ENCODE measurements at places on chromosomes 5 and 9. TPM values are rescaled to one million over a fixed set of nuclear protein-coding genes. Genes with fewer than 3 reads are reported as not detected.

ADAMTS13 gene
- 2.8 TPM for total RNA-seq

TMEM161B gene
- total RNA-seq: 17.1 TPM

TMEM215 gene
- total RNA-seq: not detected

ADAMTSL2 gene
- 4.8 TPM for total RNA-seq

TRIM36 gene
- total RNA-seq: 1.4 TPM

DIRAS2 gene
- 0.78 TPM for total RNA-seq

DCTN3 gene
- total RNA-seq: 71.5 TPM

CCDC183 gene
- 0.32 TPM for total RNA-seq

ARID3C gene
- total RNA-seq: not detected

SYNPO gene
- total RNA-seq: 15.4 TPM

AJM1 gene
- 2.1 TPM for total RNA-seq

PCDHA1 gene
- total RNA-seq: 0.09 TPM

RASEF gene
- total RNA-seq: 0.28 TPM

MARCOL gene
- not detected for total RNA-seq

IRX2 gene
- not detected for total RNA-seq

SHOC1 gene
- 0.09 TPM for total RNA-seq

LRRC19 gene
- not detected for total RNA-seq

SPINK6 gene
- total RNA-seq: not detected

IFNA21 gene
- total RNA-seq: not detected

CENPH gene
- 3.6 TPM for total RNA-seq

ASPN gene
- total RNA-seq: not detected

PDE6A gene
- not detected for total RNA-seq

HK3 gene
- not detected for total RNA-seq

GRM6 gene
- not detected for total RNA-seq

TSC1 gene
- total RNA-seq: 42.2 TPM

MSX2 gene
- total RNA-seq: 1.5 TPM

THBS4 gene
- total RNA-seq: 0.30 TPM

GARIN3 gene
- total RNA-seq: not detected

CDH6 gene
- 82.3 TPM for total RNA-seq

IFNA2 gene
- not detected for total RNA-seq

FGD3 gene
- total RNA-seq: not detected

ANKRD20A1 gene
- total RNA-seq: not detected

F12 gene
- 0.89 TPM for total RNA-seq

KCNN2 gene
- total RNA-seq: 0.59 TPM

MCCC2 gene
- total RNA-seq: 22.1 TPM

SHISAL2B gene
- total RNA-seq: not detected

TLR4 gene
- total RNA-seq: 0.30 TPM

TYRP1 gene
- 0.46 TPM for total RNA-seq

FABP6 gene
- total RNA-seq: not detected

PTPDC1 gene
- 11.0 TPM for total RNA-seq

ZNG1C gene
- total RNA-seq: 22.6 TPM

C1QTNF3 gene
- total RNA-seq: 0.30 TPM

EDIL3 gene
- 182 TPM for total RNA-seq

ORM1 gene
- not detected for total RNA-seq

BARX1 gene
- not detected for total RNA-seq

All from smooth muscle cell of the umbilical artery (primary cell).